ENCODE measurements at places on chromosomes 3 and 15. TPM values are rescaled to one million over a fixed set of nuclear protein-coding genes. Genes with fewer than 3 reads are reported as not detected.

GRCh38 chr3:107797586-107797985, 274.8 kb downstream of the BBX start:
- DNase-seq: no peak

- DNase-seq: no peak
Observed at GRCh38 chr3:143697975-143698374, 150.3 kb downstream of the SLC9A9 start.

Gene STXBP5L
- total RNA-seq: not detected

- peak; percentile 34 for DNase-seq
Observed at GRCh38 chr3:188266562-188267274, 112.8 kb downstream of the LPP start.

DNA sequence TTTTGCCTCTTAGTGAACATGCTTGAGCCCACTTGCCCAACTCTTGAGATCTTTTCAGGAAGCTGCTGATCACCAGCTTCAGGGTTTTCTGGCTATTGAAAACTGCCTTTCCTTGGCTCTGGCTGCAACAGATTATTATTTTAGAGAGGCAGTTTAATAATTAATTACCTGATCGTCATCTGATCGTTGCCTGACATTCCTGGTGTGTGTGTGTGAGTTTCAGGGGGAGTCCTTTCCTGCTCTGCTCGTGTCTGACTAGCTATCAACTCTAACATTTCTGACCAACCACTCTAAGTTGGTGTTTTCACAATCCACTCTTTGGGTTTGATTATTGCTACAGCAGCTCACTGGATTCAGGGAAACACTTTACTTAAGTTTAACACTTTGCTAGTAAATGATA, 84.3 kb upstream of the SPATA16 start:
- DNase-seq: no peak

DNA sequence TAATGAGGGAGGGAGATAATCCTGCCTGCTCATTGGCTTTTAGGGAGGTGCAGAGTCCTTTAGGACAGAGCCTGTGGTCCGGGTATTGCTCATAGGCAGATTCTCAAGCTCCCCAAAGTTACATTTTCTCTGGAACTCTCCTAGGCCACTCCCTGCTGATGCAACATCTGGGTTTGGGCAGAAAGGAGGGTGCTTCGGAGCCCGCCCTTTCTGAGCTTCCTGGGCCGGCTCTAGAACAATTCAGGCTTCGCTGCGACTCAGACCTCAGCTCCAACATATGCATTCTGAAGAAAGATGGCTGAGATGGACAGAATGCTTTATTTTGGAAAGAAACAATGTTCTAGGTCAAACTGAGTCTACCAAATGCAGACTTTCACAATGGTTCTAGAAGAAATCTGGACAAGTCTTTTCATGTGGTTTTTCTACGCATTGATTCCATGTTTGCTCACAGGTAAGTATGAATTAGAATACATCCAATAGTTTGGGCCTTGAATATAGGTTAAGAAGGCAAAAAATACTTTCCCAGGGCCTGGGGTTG, at the start of gene IL20RB:
Gene IL20RB, plus strand, starts transcription at position 233 of the 538 bp plus-strand sequence. Its CDS starts 131 bp downstream, at position 364.
- DNase-seq: no peak

Gene GPR156
- total RNA-seq: 0.07 TPM

GRCh38 chr3:42703695-42704025, 1.1 kb upstream of the HHATL start:
- DNase-seq: no peak

DNA sequence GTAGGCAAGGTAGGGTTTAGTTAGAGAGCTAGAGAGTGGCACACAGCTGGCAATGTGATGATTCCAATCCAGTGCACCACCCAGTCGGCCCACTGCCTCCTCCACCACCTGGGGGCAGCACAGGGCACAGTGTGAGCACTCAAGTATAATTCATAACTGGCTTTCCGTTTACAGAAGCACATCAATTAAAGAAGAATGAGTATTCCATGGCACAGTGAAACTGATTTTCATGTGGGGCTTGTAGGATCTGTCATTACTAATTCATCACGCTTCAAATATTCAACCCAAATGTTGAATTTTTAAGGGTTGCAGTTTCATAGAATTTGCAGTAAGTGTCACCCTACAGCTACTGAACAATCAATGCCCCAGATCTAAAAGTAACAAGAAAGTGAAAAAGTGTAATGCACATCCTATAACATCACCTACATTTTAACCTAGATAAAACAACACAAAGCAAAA, 149.9 kb downstream of the IGSF11 start:
- peak; percentile 70 for DNase-seq

DNA sequence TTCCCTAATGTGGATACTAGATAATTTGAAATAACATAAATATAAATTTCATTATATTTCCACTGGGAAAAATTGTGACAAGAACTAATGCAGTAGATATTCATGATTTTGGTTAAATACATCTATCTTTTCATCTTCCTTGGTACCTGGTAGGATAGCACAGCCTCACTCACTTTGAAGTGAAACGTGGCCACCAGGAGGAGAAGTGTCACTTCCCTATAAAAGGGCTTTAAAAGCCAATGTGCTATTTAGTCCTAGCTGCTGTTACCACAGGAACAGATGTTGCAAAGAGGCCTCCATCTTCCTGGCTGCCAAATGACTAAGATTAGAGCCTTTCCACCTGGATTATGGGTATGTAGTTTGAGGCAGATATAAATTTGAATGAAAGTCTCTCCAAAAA, 140.0 kb downstream of the PLOD2 start:
- DNase-seq: no peak

- peak; percentile 82 for DNase-seq
Observed at GRCh38 chr15:41989573-41990242, 17.4 kb upstream of the EHD4 start.

Gene ERC2
- total RNA-seq: 0.81 TPM

- DNase-seq: no peak
Observed at GRCh38 chr3:126477061-126477380, 1.3 kb upstream of the ZXDC start.

DNA sequence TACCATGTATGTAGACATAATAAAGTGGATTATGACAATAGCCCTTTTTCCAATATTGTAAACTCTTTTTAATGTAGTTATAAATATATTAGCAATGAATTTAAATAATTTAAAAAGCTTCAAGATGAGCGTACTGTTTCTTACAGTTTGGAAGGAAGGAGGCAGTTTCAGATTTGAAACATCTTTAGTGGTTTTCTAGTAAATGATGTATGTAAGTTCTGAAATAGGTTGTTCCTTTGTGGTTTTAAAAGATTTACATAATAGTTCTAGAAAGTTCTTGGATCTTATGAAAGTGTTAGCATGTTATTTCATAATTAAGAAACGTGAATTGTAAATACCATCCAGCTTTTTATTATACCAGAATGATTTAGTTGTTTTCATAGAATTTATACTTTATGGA, 16.0 kb downstream of the DNAJC19 start:
- no peak for DNase-seq

GRCh38 chr15:67036775-67037555, 28.4 kb upstream of the SMAD3 start:
- no peak for DNase-seq

- DNase-seq: no peak
Observed at GRCh38 chr15:95928822-95929221, 401.7 kb upstream of the NR2F2 start.

Gene CMTM7
- total RNA-seq: 2.5 TPM

DNA sequence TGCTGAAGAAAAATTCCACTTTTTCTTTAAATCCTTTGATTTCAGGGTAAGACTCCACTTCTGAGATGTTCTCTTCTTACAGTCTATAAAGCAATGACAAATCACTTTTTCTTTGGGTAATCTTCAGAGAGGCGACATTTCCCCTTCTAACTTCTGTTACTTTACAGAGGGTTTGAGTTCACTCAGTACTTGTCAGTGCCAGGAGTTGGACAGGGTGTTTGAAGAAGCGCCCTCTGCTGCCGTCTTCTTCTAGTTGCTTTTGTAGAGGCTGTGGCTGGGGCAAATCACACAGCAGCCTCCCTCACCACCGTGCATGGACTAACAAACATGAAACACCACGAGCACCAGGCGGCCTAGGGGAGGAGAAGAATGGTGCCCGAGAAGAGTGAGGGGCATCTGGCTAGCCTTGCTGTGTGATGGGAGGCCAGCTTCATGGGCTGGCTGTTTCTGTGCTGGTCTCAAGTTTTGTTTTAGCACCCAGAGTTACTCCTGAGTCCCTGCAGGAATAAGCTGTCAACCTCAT, at the start of gene CD80:
Gene CD80, minus strand, starts transcription at position 174 of the 523 bp plus-strand sequence. CDS start 1,886 bp downstream, outside the sequence.
- peak; percentile 61 for DNase-seq

GRCh38 chr3:122760453-122761271, 33.0 kb downstream of the HSPBAP1 start:
- no peak for DNase-seq

GRCh38 chr3:126104028-126104635, 20.2 kb upstream of the SLC41A3 start:
- no peak for DNase-seq

DNA sequence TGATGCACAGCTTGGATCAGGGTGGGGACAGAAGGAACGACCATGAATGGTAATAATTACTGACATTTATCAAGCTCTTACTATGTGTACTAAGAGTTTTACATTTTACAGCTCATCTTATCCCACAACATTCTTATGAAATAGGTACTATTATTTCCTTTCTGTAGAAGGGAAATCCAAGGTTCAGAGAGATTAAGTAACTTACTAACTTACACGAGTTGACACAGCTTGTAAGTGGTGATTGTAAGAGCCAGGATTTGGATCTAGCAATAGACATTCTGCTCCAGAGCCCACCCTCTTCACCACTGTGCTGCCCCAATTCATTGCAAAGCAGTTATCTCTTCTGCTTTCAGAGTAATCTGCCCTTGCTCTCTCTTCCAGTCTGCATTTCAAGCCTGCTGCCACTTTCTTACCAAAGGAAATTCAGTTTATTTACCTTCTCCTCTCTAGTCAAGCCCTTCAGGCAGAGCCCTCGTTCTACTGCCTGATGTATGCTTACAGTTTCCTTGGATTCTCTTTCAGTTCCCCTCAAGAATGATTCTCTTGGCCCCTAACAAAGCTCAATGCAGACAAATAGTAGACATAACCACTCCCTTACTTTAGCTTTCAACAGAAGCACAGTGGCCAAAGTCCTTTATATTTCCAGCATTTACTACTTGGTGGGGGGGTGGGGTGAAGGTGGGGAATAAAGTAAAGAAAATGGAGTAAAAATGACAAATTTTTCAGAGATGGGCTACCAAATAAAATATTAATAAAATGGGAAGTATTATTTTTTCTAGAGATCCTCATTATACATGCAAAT, 65.8 kb downstream of the ATP8B4 start:
- DNase-seq: no peak

GRCh38 chr3:79187426-79187825, 580.4 kb downstream of the ROBO1 start:
- no peak for DNase-seq

DNA sequence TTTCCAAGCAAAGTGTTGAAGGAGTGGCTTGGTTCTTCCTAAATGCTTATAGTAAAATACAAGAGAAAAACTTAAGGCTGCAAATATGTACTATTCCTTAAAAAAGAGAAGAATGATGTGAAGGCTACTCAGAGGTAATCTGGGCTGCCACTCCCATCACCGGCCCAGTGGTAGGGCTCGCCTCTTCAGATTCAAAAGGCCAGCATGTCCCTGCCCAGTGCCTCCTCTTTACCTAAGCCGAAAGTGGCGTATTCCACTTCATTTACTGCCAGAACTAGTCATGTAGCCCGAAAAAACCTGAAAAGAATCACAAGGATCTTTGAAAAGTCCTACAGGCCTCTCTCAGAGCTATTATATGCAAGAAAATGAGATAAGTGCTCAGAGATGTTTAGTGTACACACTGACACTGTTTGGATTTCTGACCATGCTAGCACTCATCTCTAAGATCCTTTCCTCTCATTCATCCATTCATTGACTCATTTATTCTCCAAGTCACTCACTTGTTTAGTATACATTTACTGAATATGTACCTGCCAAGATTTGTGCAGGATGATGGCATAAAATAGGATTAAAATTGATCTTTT, 373.3 kb upstream of the THBS1 start:
- DNase-seq: no peak

DNA sequence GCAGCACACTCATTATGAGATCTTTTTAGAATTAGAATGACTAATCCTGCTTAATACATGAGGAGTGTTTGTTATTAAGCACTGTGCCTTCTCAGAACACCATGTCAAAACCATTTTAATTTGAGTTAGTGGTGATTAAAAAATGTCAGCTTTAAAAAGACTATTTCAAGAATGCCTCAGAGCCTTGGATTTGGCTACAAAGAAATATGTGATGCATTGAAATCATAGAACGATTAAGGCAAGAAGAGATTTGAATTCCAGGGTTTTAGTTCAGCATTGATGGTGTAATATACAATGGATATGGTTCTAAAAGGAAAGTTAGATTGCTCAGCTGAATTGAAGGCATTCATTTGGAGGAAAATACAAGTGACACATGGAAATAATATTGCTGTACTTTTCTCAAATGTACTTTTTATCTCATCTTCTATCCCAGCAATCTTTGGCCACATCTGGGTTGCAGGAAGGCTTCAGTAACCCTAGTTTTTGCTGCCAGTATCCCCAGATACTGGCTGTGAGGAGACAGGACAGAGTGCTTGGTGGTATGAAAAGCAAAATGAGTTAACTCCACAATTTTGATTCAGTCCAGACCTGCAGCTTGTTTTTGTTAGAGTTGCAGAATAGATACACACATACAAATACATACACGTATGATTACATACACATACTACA, 303.8 kb downstream of the CLSTN2 start:
- no peak for DNase-seq

DNA sequence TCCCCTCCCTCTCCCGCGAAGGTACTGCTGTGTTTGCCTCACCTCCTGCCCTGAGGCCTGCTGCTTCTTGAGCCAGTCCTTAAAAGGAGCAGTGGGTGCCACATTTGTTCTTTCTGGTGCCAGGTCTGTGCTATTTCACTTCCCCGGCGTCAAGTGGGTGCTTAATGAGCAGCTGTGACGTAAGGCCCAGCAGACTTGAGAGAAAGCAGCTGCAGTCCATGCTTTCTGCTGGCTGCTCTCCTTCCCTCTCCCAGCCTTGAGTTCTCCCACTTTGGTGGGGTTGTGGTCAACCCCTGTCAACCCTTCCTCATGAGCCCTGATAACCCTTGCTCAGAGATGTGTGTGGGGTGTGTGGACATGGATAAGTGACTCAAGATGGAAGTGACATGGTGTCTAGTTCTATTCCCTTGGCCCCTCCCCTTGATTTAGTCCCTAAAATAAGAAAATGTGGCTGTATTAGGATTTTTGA, 6.9 kb downstream of the INAFM2 start:
- DNase-seq: peak; percentile 52

Gene C3orf85
- total RNA-seq: not detected

Gene FETUB
- not detected for total RNA-seq

Gene ITGB5
- total RNA-seq: 216 TPM

GRCh38 chr3:48429317-48429959, 448 bp downstream of the PLXNB1 start:
- peak; percentile 52 for DNase-seq

Gene HEMK1
- total RNA-seq: 16.4 TPM

GRCh38 chr15:74712311-74712710, 13.0 kb downstream of the CYP1A1 start:
- no peak for DNase-seq

- no peak for DNase-seq
Observed at GRCh38 chr3:21601178-21601577, 149.8 kb downstream of the ZNF385D start.

GRCh38 chr15:65556622-65557021, 26.4 kb downstream of the HACD3 start:
- DNase-seq: no peak
